ENCODE measurements at places on chromosomes 5 and 9.

- DNase-seq = no peak
Measured at GRCh38 chr5:129541648-129542251, 81.7 kb downstream of the ADAMTS19 start.

DNA sequence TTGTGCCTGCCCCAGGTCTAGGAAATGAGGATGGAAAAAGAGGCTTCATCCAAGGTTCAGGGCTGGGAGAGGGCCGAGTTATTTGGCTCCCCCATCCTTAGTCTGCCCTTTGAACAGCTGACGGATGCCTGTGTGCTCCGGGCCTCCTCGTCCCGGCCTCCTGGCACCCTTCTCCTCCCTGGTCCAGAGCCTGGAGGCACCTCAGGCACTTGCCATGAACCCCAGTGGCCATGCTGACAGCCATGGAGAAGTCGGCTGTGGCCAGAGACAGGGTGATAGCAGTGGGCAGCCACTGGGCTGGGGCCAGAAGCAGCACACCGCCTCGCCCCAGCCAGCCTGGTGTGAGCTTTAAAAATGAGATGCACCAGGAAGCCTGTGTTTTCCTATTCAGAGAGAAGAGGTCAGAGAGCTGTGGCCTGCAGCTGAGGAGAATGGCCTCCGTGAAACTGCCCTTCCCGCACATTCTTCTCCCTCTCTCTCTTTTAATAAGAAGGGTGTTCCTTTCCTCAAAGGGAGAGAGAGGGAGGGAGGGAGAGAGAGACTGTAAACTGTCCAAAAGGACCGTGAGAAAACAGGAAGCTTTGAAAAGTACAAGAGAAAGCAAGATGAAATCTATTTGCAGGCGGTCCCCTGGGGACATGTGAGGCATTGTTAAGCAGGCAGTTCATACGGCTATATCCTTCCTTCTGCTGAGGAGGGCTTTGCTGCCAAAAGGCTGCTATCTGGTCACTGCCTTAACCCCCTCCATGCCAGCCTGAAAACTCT is 55.3 kb downstream of the ZNF366 start:
- no peak for DNase-seq

DNA sequence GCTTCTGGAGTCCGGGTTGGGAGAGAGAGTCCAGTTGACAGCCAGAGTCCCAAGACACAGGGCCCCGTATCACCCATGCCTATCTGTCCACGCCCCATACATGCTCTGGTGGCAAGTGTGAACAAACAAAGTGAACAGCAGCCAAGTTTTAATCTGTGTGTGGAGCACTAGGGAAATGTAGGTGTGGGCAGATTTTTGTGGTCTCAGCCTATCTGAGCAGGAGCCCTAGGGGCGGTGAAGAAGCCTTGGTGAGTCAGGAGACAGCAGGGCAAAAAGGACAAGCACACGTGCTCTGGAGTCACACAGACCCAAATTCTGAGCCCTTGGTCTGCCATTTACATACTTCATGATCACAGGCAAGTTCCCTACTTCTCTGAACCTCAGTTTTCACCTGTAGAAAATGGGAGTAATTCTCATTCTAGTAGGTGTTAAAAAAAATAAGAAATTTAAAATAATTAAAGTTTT is 23.2 kb downstream of the EGR1 start:
- DNase-seq = no peak

DNA sequence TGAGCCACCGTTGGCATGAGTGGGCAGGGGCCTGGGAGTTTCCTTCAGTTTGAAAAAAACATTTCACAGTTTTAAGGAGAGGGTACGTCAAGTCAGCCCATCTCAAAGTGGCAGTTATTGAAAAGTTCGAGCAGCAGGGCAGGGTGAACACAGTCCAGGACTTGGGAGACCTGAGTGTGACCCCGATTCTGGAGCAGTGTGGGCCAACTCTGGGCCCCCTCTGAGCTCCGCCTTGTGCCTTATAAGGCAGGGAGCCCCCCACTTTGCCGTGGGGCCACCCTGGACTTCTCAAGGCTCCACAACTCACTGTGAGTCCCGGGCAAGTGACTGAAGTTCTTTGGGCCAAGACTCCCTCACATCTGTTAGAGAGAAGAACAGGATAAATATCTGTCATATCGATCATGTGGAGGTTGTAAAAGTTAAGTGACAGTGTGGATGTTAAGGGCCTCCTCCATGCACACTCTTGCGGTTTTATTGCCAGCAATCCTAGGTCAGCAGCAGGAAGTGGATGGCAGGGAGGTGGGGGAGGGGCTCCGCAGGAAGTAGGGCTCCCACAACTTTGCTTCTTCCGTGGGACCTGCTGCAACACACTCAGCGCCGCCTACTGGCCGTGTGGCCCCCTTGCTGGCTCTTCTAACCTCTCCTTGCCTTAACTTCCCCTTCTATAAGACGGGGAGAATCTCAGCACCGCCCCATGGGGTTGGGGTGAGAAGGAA is 38.4 kb downstream of the HRH2 start:
- DNase-seq = peak; percentile 86

GRCh38 chr9:137761032-137761431 is 116.5 kb upstream of the CACNA1B start:
- no peak for DNase-seq

Data from CD4-positive, alpha-beta T cell (primary cell).